Gastroesophageal sphincter (tissue), 4 donors: ENCODE measurements at places on chromosomes 2 and 18. TPM values are rescaled to one million over a fixed set of nuclear protein-coding genes. Genes with fewer than 3 reads are reported as not detected.

Gene HYCC2
- total RNA-seq = 15.8 TPM

Gene LOXHD1
- not detected for total RNA-seq

Gene GPAT2
- total RNA-seq = 3.4 TPM

Gene INPP5D
- 12.4 TPM for total RNA-seq

Gene CCDC68
- total RNA-seq = 3.6 TPM

Gene ING5
- 18.0 TPM for total RNA-seq

Gene GNAL
- 24.6 TPM for total RNA-seq

Gene FBXO36
- 2.2 TPM for total RNA-seq

Gene SNTG2
- total RNA-seq = 7.9 TPM

Gene CPLX4
- total RNA-seq = not detected

Gene ADRA2B
- 1.3 TPM for total RNA-seq

Gene RNF125
- 2.7 TPM for total RNA-seq

Gene IL36RN
- total RNA-seq = 0.93 TPM

Gene STON1
- 161 TPM for total RNA-seq

Gene LDLRAD4
- 48.5 TPM for total RNA-seq

Gene MC4R
- 1.0 TPM for total RNA-seq

Gene UBXN4
- 75.6 TPM for total RNA-seq

Gene PER2
- 15.7 TPM for total RNA-seq

Gene TMEM198
- total RNA-seq = 4.4 TPM

Gene CIDEA
- 0.59 TPM for total RNA-seq

Gene ALPG
- not detected for total RNA-seq

Gene SOWAHC
- 23.3 TPM for total RNA-seq

Gene NCKAP5
- total RNA-seq = 0.16 TPM

Gene SCN7A
- 77.2 TPM for total RNA-seq

Gene GYPC
- total RNA-seq = 151 TPM

Gene PDCL3
- total RNA-seq = 20.5 TPM

Gene RIT2
- total RNA-seq = not detected

Gene IGFBP5
- 313 TPM for total RNA-seq

Gene GRB14
- 0.94 TPM for total RNA-seq

Gene FBXO48
- total RNA-seq = 0.67 TPM

Gene SCYGR4
- total RNA-seq = 0.62 TPM

Gene ZNF521
- total RNA-seq = 12.3 TPM

Gene DCDC2C
- not detected for total RNA-seq

Gene VWA3B
- total RNA-seq = not detected

Gene STEAP3
- 5.2 TPM for total RNA-seq

Gene UGT1A10
- total RNA-seq = 0.16 TPM

Gene KCNS3
- total RNA-seq = 37.3 TPM

Gene DAW1
- total RNA-seq = not detected

Gene KLHL14
- total RNA-seq = 1.2 TPM

Gene FAM237A
- total RNA-seq = not detected

Gene TMEM214
- total RNA-seq = 39.4 TPM

Gene ADD2
- total RNA-seq = 4.4 TPM
